Thymus (tissue), 14 donors: ENCODE measurements at places on chromosomes 13 and 19. TPM values are rescaled to one million over a fixed set of nuclear protein-coding genes. Genes with fewer than 3 reads are reported as not detected.

The ZNF304 gene
- total RNA-seq, result 10.7 TPM

DNA sequence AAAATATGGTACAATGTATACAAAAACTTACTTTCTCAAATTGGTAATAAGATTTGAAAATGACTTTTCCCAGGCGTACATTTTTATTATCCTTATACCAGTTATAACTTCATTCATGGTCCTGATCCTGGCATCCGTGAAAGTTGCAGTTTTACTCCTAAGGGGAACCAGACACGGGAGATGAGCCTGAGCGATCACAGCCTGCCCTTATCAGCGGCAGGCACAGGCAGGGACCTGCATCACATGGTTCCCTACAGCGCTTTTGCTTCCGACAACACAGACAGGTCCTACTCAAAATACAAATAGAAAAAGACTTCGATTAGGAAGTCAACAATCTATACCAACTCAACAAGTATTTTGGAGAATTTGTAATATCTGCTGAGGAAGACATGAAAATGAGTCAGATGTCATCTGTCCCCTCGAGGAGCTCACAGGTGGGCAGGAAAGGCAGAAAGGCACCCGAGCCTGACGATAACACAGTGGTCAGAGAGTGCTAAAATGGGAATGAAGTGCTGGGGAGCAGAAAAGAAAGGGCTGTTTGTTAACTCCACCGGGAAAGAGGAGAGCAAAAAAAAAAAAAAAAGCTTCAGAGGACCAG, 93.4 kb downstream of the ABCC4 start:
- H3K27me3 ChIP-seq, result no peaks in the 10 kb centered on the region
- H3K4me1 ChIP-seq, result no peaks in the 10 kb centered on the region
- DNase-seq, result no peak
- no peak overlapping the region for H3K4me3 ChIP-seq
- no peak overlapping the region for H3K27ac ChIP-seq

DNA sequence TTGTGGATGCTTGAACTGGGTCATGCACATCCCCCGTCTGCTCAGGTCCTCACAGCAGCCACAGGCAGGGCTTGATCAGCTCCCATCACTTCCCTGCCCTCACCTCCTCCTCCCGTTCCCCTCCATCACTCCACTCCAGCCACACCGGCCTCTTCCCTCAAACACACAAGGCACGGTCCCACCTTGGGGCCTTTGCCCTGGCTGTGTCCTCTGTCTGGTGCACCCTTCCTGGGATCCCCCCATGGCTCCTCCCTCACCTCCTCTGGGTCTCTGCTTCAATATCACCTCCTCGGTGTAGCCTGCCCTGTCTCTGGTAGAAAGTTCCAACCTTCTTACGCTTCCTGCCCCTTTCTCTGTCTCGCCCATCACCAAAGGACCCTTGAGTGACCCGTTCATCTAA, 16.0 kb downstream of the GTPBP3 start:
- no peak overlapping the region for H3K27ac ChIP-seq
- H3K4me1 ChIP-seq, result no peaks in the 10 kb centered on the region
- H3K27me3 ChIP-seq, result peaks cover 3% of the 10 kb centered on the region
- no peaks in the 10 kb centered on the region for H3K36me3 ChIP-seq
- DNase-seq, result no peak

DNA sequence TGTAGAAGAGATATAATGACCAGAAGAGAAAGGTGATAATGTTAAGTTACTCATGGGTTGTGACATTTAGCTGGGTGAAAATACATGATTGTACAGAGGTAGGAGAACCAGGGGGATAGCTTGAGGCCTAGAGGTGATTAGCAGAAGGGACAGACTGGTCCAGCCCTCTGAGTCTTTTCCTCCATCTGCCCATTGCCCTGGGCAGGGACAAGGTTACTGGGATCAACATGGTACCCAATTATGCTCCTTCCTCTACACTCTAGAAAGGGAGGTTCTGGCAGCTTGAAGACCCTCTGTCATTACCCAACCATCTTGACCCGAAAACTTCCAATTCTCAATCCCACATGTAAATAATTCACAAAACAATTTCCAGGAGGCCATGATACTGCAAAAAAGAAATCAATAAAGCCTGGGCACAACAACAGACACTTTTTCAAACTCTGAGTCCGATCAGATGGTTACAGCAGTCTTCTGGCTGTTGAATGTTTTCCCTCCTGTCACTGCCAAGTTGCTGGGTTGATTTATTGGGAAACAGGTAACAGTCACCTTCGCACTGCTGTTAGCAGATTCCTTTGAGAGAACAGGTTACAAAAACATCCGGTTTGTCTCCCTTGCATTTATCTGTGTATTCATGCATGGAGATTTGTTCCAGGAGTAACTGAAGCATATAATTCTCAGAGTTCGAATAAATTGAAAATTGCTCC, 239.1 kb upstream of the HTR2A start:
- no peak for DNase-seq
- H3K36me3 ChIP-seq, result no peaks in the 10 kb centered on the region
- H3K27me3 ChIP-seq, result no peaks in the 10 kb centered on the region
- no peak overlapping the region for H3K4me3 ChIP-seq

- H3K27ac ChIP-seq, result no peak overlapping the region
- peak overlapping the region; percentile 11 for H3K4me3 ChIP-seq
- no peaks in the 10 kb centered on the region for H3K36me3 ChIP-seq
Measured at GRCh38 chr19:37251308-37252229, 33.6 kb downstream of the ZNF383 start.

DNA sequence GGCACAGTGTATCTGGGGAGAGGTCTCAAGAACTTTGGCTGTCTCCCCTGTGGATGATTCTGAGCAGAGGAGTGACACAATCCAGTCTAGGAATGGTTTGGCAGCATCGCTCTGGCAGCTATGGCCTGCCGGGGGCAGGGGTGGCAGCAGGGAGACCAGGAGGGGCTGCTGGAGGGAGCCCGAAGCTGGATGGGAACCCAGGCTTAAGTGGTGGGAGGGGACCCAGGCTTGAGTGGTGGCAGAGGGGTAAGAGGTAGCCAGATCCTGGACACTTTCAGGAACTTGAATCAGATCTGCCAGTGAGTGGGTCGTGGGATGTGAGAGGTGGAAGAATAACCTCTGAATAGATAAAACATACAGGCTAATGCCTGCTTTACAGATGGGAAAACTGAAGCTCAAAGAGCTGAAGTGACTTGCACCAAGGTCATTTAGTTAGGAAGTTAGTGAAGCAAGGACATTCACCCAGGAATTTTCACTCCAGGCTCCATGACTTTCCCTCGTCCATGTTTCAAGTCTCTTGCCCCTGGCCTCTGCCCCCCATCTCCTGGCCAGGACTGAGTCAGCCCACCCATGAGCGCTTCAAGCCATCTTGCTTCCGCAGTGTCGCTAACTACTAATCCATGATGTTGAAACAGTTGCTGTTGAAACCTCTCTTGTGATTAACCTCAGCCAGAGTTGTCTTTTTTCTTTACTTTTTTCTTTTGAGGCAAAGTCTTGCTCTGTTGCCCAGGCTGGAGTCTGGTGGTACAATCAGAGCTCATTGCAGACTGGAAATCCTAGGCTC, 29.9 kb upstream of the C1QTNF9 start:
- H3K36me3 ChIP-seq, result peaks cover 18% of the 10 kb centered on the region
- no peak overlapping the region for H3K27ac ChIP-seq
- no peaks in the 10 kb centered on the region for H3K27me3 ChIP-seq
- DNase-seq, result no peak

- peaks cover 3% of the 10 kb centered on the region for H3K4me1 ChIP-seq
- H3K27ac ChIP-seq, result no peak overlapping the region
- no peak for DNase-seq
- H3K27me3 ChIP-seq, result no peaks in the 10 kb centered on the region
- H3K36me3 ChIP-seq, result peaks cover 21% of the 10 kb centered on the region
- H3K4me3 ChIP-seq, result no peak overlapping the region
Measured at GRCh38 chr13:75533861-75534260, 3.8 kb downstream of the COMMD6 start.

The ZNF749 gene
- 11.2 TPM for total RNA-seq

GRCh38 chr19:7294558-7295212, 471 bp upstream of the INSR start:
- no peaks in the 10 kb centered on the region for H3K36me3 ChIP-seq
- H3K4me1 ChIP-seq, result peaks cover 13% of the 10 kb centered on the region
- H3K27ac ChIP-seq, result no peak overlapping the region
- no peaks in the 10 kb centered on the region for H3K27me3 ChIP-seq
- peak overlapping the region; percentile 53 for H3K4me3 ChIP-seq
